Amygdala (tissue), 56 donors: ENCODE measurements at places on chromosomes 11 and 22.

- no peak for DNase-seq
Observed at GRCh38 chr11:93729129-93729616, 12.1 kb downstream of the TAF1D start.

GRCh38 chr11:86918496-86918895 is 36.7 kb downstream of the FZD4 start:
- DNase-seq, result no peak

DNA sequence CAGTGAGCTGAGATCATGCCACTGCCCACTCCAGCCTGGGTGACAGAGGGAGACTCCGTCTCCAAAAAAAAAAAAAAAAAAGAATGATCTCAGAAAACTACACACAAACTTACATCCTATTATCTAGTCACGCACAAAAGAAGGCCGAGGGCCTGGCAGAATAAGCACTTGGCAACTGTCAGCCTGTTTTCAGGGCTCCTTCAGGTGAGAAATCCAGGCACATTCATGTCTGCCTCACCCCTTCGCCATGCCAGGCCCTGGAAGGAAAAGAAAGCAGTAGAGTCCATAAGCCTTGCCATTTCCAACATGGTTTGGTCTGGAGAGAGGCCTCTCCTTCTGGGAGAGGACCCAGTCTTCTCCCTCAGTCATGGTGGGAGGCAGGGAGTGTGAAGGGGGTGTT is 30.9 kb downstream of the C11orf58 start:
- DNase-seq, result no peak

DNA sequence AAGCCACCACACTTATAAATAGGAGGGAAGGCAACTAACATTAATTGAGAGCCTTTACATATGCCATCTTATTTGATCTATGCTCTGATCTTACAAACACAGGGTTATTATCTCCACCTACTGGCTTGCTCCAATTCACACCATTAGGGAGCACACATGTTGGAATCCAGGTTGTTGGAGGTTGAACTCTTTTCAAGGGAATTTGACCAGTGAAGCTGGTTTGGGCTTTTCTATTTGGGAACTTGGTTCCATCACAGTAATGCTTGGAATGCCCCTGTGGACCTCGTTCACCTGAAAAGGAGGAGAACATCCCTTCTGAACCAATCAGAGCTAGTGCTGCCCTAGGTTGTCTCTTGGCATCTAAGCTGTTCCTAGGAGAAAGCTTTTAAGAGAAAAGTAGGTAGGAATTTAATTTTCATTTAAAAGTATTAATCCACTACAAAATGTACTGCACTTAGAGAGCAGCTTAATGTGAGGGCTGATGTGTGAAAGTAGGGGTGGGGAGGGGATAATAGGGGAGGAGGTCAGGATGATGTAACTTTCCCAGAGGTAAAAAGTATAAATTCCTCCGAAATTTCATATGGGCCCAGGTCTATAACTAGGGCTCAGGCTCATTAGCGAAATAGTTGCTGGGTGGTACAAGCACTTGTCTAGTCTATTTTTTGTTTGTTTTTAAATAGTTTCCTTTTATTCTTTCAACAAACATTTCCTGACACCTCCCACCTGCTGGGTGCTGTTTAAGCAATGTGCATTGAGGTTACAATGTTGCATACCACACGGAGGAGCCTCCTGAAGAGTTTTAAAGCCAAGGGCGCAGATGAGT is 7.6 kb upstream of the MICAL2 start:
- DNase-seq, result no peak

GRCh38 chr22:35749808-35750207 is 32.1 kb downstream of the APOL5 start:
- no peak for DNase-seq

- no peak for DNase-seq
Observed at GRCh38 chr11:34805937-34806336, 110.2 kb downstream of the APIP start.

DNA sequence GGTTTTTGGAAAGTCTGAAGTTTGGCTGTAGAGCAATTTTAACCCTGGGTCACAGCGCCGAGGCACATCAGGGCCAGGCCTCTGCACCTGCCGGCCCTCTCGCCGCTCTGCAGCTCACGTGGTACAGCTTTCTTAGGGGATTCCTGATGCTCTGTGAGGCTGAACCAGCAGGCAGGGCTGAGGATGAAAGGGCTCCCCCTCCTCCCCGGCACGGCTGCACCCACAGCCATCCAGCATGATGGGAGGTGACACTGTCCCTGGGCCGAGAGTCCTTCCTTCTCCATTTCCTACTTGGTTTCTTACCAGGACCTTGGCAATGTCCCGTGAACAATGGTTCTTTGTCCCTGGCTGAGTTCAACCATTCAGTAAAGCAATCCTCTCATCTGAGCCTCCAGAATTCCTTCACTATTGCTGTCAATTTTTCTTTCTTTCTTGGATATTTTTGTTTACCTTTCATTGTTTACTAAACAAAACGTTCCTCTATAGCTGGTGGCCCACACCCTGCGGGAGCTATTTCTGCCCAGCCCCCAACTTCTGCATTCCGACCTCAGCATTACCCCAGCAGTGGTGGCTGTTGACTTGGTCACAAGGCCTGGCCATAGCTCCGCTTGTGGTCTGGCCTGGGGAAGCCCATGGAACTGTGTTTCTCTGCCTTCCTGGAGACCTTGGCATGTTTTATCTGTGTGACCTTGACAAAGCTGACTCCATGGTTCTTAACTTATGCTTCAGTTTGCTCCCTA is 172.8 kb upstream of the B3GAT1 start:
- no peak for DNase-seq

DNA sequence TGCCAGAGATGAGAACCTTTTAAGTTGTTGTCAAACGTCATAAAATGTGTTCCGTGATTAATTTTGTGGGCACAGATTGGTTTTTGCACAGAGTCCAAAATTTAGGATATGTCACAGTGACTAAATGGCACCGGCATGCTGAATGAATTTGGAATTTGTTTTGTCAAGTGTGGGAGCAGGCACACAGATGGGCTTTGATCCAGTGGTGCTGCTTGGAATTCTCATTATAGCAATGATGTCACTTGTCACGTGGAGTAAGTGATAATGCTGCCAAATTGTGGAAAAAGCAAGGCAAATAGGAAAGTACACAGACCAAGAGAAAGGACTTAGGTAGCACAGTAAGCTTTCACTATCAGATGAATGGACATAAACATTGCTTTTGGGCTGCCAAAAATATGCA is 8.0 kb upstream of the LIN7C start:
- no peak for DNase-seq

DNA sequence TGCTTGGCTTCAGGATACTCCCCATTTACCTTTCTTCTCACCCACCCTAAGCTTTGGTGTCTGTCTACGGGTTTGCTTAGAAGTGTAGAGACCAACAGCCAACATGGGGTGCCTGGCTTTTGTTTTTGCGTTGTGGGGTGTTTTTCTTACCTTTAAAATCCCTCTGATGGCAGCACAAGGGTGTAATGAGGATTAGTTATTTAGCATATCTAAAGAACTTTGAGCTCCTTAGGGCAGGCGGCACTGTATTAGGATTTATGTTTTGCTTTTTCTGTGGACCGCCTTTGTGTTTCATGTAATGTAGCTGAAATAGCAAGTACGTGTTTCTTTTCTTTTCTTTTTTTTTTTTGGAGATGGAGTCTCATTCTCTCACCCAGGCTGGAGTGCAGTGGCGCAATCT is 8.9 kb downstream of the AP2A2 start:
- no peak for DNase-seq

GRCh38 chr11:103963648-103964047 is 72.8 kb upstream of the DDI1 start:
- no peak for DNase-seq

- DNase-seq, result no peak
Observed at GRCh38 chr11:130644187-130644586, 195.7 kb downstream of the ADAMTS15 start.

- no peak for DNase-seq
Observed at GRCh38 chr11:126833065-126833464, 167.5 kb downstream of the KIRREL3 start.

- DNase-seq, result no peak
Observed at GRCh38 chr11:118789501-118790356, 1.2 kb downstream of the DDX6 start.

DNA sequence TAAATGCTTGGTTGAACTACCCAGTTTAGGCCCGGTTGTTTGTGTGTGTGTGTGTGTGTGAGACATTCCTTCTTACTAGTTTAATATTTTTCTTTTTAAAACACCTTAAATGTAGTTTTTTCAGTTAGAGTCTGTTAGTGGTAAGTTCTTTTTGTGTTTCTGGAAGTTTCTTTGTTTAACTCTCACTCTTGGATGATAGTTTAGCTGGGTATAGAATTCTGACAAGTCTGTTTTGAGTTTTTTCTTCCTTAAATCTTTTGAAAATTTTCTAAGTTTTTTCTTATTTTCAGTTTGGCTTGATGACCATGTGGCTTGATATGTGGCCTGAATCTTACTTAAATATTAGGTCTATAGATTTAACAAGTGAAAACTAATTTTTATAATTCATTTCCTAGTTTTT is 60.1 kb downstream of the PDE3B start:
- DNase-seq, result no peak

DNA sequence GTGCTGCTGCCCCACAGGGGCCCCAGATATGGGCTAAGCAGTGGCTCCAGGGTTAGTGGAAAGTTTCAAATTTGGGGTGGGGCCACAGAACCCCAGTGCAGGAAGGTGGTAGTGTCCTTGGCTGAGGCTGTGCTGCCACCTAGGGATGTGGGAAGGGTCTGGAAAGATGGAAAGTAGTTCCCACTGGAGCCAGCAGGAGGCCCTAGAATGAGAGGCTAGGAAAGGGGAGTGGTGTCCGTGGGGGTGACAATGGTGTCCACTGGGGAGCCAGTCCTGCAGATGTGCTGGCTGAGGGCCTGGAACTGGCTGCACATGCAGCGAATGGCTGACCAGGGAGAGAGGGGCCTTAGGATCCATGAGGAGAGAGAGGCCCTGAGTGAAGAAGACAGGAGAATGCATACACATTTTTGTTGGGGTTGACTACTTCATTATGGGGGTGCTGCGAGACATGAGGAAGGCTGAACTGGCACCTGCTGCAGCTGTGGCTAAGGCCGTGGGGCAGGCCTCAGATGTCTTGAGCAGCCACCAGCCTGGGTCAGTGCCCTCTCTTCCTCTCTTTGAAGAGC is 21.1 kb downstream of the RFPL3 start:
- no peak for DNase-seq

GRCh38 chr11:112662554-112662953 is 298.7 kb upstream of the NCAM1 start:
- no peak for DNase-seq

GRCh38 chr11:9090488-9091043 is 833 bp downstream of the SCUBE2 start:
- DNase-seq, result no peak

DNA sequence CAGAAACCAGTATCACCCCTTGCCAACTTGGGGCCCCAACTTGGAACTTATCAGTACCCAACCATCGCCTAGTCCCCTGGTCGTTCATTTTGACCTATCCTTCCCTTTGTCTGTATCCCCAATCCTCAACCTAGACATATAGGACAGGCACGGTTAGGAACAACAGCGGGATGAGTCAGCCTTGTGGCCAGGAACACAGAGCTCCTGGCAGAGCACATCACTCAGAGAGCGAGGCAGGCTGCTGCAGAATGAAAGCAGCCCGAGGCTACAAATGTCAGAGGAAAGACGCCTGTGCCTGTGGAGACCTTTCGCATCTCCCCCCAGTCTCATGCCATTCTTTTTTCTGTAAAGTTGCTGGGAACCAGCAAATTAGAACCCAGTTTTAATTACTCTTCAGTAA is 14.6 kb downstream of the DKK3 start:
- DNase-seq, result no peak

- DNase-seq, result no peak
Observed at GRCh38 chr22:38284042-38284402, 11.2 kb upstream of the TMEM184B start.

GRCh38 chr11:19508165-19508564 is 204.5 kb upstream of the NAV2 start:
- DNase-seq, result no peak

GRCh38 chr11:2693271-2694261 is 6.2 kb downstream of the KCNQ1OT1 start:
- DNase-seq, result no peak

DNA sequence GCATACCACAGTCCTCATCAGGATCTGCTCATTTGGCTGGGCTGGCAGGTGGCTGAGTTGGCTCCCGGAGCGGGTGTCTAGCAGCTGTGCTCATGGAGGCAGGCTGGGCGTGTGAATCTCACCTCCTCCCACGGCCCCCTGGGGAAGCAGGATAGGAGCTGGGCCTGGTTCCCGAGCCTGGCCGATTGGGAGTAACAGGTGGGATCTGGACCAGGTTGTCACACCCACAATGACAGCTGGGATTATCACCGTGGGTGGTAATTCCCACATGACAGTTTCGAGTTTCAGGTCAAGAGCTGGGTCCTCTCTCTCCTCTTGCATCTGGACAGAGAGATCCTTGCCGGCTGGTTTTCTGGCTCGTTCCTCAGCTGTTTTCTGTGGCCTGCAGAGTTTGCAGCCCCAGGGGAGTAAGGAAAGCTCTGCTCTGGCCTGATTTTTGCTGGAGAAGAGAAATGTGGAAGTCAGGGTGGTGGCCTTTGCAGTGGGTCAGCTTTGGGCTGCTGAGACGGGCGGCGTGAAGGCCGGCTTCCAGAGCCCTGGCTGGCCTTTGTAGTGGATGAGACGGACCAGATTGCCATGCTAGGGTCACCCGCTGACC is 57.0 kb downstream of the BCR start:
- no peak for DNase-seq

DNA sequence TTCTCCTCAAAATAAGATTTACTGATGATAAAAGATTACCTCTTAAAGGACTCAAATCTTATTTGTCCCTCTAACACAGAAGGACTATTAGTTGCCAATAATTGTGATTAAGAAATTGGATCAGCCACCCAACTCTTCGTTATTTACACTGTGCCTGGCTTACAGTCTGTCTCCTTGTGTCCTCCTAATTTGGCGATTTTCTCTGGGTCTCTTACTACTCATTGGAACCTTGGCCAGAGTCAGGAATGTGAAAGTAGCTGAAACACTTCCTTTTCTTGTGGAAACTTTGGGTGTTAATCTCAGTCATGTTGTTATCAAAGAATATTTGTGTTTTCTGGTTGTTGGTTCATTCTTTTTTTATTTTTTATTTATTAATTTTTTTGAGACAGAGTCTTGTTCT is 83.2 kb downstream of the TEAD1 start:
- no peak for DNase-seq

DNA sequence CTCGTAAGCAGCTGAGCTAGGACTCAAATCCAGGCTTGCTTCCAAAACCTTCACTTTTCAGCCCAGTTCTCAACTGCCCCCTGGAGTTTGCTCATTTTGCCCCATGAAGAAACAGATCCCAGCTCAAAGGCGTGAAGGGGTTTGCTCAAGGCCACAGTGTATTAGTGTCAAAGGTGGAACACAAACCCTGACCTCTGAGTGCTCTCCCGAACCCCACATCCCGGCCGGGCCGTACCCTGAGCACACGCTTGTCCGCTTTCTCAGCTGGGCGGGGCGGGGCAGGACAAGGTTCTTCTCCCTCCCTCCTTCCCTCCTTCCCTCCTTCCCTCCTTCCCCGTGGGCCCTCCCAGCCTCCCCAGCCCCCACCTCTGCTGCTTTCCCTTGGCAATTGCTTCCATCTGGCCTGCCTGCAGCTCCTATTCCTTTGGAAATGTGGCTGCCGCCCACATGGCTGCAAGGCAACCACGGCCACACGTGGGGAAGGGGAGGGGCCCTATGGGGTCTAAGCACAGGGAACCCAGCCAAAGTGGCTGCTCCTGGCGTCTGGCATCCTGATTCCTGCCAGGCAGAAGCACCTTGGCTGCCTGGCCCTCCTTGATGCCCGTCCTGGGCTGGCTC is 4.1 kb downstream of the ST3GAL4 start:
- DNase-seq, result peak; percentile 83

- DNase-seq, result no peak
Observed at GRCh38 chr11:3879216-3879966, 23.9 kb downstream of the STIM1 start.

- no peak for DNase-seq
Observed at GRCh38 chr11:5038341-5038740, 8.0 kb upstream of the OR52J3 start.

- DNase-seq, result no peak
Observed at GRCh38 chr22:46070215-46070802, 80.0 kb upstream of the PPARA start.
